HS-5 (cell line): ENCODE measurements at places on chromosomes 7 and 10.

DNA sequence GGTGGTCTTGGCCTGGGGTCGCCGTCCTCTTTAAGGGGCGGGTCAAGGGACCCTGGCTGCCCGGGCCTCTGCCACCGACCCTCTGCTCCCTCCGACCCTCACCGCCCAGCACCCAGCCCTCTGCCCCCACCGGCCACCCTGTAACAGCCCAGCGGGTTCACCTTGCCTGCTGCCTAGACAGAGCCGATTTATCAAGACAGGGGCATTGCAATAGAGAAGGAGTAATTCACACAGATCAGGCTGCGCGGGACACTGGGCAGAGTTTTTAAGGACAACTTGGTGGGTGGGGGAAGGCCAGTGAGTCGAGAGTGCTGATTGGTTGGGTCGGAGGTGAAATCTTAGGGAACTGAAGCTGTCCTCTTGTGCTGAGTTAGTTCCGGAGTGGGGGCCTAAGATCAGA lies 779 bp upstream of the ADCK2 start:
- no peak for DNase-seq

GRCh38 chr10:53601260-53601875 lies 828.8 kb upstream of the MBL2 start:
- DNase-seq: peak; percentile 26

GRCh38 chr7:29228289-29229011 lies 33.9 kb downstream of the CHN2 start:
- DNase-seq: no peak

GRCh38 chr7:11427686-11428273 lies 404.2 kb downstream of the THSD7A start:
- peak; percentile 64 for DNase-seq

DNA sequence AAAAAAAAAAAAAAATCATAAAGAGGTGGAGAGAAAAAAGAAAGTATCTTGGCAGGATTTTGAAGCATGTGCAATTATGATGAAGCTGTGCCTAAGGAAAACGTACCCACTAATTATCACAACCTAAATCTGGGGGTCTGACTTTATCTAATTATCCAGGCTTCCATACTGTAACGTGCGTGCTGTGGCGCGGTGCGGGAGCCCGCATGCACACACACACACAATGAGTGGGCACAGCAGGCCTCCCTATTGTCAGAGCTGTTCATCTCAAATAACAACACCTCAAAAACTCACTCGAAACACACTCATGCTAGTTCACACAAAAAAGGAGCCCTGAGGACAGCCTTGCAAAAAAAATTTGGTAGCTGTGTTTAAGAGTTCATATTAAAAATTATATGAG lies 31.9 kb downstream of the BEND7 start:
- no peak for DNase-seq

- DNase-seq: no peak
These were observed 1.0 kb upstream of the AVPI1 start for GRCh38 chr10:97687785-97688781.

DNA sequence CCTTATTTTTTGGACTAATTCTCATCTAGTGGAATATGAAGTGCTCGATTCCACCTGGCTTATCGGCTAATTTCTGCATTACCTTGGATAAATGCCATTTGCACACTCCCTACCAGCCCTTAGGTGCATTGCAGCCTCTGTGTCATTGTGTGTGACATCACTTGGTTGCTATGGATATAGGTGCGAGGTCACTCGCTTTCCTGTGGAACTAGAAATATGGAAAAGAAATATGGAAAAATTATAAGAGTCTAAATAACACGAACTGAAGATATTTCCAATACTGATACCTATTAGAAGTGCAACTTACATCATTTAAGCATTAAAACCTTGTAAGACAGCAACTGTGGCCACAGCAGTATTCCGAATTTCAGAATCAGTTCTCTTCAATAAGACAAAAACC lies 2.0 kb downstream of the YWHAG start:
- no peak for DNase-seq

DNA sequence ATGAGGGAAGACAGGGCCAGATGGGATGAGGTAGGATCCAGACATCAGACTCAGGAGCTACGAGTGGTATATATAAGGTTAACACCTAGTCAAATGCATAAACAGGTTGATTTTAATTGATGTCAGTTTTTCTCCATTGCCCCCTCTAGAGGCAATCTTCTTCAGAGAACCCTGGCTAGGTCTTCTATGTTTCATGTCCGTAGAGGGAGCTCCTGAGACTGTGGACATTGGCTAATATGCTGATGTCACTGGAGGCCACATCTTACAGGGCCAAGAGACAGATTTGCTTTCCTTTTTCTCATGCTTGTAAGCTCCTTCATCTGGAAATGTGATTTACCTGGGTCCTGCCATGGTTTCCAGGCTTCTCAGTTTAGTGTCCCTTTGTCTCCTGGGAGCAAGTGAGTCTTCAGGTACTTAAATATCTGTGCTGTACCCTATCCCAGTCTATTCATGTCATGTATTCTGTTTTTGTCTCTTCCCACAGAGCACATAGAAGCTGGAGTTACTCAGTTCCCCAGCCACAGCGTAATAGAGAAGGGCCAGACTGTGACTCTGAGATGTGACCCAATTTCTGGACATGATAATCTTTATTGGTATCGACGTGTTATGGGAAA lies 161.6 kb upstream of the PRSS1 start:
- DNase-seq: no peak

DNA sequence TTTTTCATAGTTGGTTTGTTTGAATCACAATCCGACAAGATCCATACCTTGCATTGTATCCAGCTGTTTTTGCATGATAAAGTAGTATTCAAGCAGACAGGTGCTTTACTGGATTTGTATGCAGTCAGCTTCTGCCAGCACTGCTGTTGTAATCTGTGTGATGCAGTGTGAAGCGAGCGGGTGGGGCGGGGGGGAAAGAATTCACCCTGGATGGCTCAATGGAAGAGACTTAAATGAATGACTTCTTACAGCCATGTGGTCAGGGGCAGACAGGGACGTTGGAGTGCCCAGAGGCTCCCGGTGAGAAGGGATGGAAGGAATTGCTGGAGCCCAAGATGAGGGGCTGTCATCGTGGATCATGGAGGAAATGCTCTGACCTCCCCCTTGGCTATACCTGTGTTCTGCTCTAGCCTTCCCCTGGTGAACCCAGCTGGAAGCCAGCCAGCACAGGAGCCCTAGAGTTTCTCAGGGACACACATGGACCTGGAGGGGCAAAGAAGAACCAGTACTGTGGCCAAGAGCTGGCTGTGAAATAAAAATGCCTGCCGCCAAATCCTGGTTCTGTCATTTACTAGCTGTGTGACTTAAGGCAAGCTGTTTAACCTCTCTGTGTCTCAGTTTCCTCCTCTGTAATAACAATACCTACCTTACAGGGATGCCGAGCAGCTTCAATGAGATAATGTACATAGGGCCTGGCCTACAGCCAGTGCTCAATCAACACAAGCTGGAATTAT lies 14.1 kb downstream of the NFE2L3 start:
- DNase-seq: no peak

DNA sequence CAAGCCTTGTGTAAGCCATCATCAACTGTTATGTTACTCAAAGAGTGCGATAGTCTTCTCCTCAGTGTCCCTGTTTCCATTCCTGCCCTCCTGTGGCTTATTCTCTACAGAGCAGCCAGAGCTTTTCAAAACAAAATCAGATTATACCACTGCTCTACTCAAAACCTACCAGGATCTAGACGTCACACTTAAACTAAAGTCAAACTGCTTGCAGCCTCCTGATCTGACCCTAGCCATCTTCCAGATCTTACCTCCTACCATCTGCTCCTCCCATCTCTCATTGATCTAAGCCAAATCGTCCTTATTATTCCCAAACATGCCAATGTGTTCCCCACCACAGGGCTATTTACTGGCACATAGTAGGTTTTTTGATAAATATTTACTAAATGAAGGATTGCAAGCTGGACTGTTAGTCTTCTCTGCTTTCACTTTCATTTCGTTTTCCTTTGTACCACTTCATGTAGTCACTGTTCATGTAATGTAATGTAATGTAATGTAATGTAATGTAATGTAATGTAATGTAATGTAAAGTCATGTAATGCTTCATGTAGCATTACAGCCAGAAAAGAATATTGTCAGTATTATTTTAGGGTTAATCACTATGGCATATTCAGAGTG lies 116.1 kb downstream of the GPR37 start:
- no peak for DNase-seq

DNA sequence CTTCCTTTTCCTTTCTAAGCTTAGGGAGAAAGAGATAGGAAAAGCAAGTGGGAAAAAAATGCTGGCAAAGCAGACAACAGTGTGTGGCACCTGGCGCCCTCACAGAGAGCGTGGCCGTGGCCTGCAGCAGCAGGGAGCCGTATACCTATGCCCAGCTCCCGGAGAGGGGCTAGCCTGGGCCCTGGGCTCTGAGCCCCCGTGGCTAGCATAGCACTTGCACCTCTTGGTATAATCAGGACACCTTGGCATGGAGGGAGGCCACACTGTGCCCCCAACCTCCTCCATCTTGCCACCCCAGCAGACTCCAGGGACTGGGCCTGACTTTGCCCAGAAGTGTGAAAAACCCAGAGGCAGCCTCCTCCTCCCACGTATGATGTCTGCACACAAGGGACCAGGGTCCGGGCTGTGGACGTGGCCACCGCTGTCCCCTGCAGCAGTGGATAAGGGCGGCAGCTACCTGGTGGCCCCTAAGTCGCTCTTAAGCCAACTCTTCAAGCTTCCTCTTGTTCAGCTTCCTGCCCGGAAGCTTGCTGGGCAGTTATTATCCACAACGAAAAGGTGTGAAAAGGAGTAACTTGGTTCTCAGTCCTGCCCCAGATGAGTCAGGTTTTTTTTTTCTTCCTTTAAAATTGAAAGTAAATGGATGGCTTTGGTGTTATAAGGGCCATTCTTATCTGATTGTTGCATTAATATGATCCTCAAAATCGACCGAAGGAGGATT lies 249.1 kb upstream of the PITRM1 start:
- DNase-seq: no peak

- peak; percentile 26 for DNase-seq
These were observed 68.6 kb upstream of the MEOX2 start for GRCh38 chr7:15755061-15755460.

DNA sequence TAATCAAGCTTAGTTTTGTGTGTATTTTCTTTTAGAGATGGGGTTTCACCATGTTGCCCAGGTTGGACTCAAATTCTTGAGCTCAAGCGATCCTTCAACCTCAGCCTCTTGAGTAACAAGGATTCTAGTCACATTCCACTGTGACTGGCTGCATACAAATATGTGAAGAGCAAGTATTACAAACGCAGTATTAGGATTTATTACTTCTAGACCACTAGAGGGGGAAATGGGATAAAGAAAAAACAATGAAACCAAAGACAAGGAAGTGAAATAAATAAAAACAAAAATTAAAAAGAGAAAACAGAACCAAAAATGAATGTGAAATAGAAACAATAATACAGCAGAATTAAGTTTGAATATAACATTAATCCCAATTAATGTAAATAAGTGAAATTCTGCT lies 308.7 kb downstream of the ANKRD30A start:
- no peak for DNase-seq

- no peak for DNase-seq
These were observed 67.6 kb downstream of the TMEM130 start for GRCh38 chr7:98802088-98802780.

DNA sequence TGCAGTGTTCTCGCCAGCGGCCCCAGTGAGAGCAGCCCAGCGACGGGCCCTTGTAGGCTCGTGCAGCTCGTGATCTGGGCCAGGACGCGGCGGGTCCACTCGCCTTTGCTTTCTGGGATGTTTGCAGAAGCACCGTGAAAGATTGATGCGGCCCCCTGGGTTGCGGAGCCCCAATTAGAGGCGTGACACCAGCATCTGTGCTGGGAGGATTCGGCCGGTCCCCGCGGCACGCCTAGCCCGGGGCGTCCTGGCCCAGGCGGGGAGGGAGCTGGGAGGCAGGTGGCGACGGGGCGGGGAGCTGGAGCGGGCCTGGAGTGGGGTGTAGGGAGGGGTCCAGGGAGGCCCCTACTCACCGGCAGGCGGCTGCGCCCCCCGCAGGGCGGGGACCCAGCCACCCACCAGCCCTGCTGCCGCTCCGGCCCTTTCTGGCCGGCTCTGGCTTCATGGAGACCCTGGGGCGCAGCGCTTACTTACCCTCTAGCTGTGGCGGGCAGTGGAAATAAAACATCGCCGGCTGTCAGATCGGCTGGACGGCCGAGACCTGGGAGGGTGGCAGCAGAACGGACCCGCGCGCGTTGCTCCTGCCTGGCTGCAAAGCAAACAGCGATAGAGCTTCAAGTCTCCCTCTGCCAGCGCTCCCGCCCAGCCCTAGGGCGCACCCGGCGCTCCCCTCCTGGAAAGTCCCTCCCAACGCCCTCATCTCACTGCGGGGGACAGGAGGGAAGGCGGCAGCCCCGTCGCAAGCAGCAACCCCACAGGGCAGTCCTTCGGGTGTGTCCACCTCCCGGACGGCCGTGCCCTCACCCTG lies 752 bp downstream of the DRGX start:
- DNase-seq: no peak

- DNase-seq: no peak
These were observed 60.4 kb upstream of the STRIP2 start for GRCh38 chr7:129373651-129374428.

- DNase-seq: no peak
These were observed 220.1 kb downstream of the TEX36 start for GRCh38 chr10:125462845-125463244.
